ENCODE measurements at places on chromosomes 2 and 18.

DNA sequence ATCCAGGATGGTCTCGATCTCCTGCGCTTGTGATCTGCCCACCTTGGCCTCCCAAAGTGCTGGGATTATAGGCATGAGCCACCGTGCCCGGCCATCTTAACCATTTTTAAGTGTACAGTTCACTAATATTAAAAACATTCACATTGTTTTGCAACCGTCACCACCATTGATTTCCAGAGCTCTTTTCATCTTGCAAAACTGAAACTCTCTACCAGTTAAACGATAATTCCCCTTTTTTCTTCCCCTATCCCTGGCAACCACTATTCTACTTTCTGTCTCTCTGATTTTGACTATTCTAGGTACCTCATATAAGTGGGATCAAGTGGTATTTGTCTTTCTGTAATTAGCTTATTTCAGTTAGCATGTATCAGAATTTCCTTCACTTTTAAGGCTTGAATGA lies 16.8 kb upstream of the NEUROD1 start:
- no peak for DNase-seq

DNA sequence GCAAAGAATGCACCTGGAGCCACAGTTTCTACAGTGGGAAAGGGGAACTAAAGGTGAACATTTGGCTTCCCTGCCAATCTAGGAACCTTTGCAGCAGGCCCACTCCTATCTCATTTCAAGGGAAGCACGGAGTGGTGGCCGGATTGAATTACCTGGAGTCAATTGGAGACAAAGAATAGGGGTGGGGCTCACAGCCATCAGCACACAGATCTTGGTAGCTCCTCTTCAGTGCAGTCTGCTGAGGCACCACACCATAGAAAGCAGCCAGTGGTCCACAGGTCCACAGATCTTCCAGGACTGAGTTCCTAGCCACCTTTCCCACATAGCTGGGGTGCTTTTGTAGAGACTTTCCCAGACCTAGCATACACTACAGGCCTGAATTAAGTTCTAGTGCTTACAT lies 43.5 kb upstream of the NXPH2 start:
- DNase-seq, result no peak

GRCh38 chr2:170361090-170361936 lies 183.4 kb downstream of the MYO3B start:
- DNase-seq, result peak; percentile 13

DNA sequence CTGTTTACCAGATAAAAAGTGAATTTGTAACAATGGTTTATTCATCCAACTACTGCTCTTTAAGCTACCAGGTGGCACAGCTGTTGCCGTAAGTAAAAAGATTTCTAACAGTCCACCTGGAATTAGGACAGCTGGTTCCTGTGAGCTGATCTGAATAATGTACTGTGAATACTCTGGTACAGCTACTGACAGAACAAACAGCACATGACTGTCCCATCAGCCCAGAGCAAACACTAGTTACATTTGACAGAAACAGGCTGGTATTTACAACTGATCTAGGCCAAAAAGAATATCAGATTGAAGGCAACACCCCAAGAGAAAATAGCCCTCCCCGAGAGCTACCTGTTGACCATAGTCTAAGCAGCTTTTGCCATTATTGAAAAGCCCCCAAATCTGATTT lies 840.4 kb downstream of the CPS1 start:
- DNase-seq, result no peak

GRCh38 chr2:102473020-102473419 lies at the start of gene SLC9A4:
SLC9A4 (plus strand) TSS chr2:102473226; CDS start chr2:102473760, 534 bp downstream.
- no peak for DNase-seq

DNA sequence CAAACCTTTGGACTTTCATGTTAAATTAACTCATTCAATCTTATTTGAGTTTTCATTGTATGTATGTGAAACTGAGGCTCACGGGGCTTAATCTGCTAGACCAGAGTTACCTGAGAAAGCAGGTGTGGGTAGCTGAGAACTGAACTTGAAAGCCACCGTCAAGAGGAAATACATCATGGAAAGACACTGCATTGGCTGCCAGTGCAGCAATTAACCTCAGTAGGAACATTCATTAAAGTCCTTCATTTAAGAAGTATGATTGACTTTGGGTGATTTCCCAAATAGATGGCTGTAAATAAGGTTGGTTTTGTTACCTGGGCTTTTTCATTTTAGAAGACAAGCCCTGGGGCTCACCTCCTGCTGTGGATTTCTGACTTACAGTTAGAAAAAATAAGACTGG lies 36.5 kb upstream of the MGAT5 start:
- no peak for DNase-seq

- DNase-seq, result no peak
Measured at GRCh38 chr2:210792000-210792399, 235.6 kb downstream of the CPS1 start.

DNA sequence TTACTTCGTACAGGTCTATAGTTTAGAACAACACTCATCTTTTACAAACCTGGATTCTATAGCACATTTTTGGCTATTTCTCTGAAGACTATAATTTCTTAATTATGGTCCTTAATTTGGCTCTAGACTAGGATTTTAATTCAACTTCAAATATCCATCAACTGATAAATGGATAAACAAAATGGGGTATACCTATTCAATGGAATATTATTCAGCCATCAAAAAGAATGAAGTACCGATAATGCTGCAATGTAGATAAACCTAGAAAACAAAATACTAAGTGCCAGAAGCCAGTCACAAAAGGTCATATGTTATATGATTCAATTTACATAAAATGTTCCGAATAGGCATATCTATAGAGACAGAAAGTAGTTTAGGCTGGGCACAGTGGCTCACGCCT lies 15.2 kb upstream of the RIF1 start:
- DNase-seq, result no peak

DNA sequence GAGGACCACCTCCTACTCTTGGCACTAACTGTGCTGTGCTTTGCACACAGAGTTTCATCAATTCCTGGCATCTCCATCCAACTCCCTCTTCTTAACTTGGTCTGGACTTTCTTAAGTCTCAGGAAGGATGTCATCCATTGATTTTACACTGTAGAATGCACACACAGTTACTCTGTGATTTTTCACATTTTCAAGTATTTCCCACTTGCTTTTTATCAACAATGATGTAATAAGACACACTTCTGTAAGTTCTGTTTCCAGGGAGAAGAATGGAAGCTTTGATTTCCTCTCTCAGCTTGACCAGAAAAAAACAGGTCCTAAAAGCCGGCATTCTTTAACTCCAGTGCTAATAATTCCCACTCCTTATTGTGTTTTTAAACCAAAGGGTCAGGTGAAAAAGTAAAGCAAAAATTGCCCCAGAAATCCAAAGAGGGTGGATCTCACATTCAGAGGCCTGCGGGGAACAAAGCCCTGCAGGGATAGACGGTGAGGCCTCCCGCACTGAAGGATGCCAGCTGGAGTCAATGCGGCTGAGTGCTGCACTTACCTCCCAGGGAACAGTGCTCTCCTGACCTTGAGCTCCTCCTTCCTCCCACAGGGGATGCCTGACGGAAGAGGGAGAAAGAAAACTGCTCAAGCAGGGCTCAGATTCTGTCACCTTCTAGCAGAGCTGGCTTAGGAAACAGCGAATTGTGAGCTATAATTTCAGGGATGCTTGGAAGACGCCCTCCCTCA lies 83.1 kb downstream of the PDCL3 start:
- DNase-seq, result no peak

DNA sequence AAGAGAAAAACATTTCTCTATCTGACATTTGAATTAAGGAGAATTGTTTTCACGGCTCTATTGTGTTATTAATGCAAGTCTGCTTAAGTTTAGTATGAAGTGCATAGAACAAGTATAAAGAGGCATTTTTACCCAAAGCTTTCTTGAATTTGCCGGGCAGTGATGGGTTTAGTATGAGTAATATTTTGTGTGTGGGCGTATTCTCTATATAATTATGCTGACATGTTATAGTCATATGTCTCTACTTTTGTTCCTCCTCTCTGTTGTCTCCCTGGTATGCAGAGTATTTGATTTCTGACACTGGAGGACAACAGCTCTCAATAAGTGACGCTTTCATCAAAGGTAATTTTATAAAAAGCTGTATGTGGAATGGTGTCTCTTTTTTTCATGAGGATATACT lies 45.9 kb downstream of the PIKFYVE start:
- no peak for DNase-seq

DNA sequence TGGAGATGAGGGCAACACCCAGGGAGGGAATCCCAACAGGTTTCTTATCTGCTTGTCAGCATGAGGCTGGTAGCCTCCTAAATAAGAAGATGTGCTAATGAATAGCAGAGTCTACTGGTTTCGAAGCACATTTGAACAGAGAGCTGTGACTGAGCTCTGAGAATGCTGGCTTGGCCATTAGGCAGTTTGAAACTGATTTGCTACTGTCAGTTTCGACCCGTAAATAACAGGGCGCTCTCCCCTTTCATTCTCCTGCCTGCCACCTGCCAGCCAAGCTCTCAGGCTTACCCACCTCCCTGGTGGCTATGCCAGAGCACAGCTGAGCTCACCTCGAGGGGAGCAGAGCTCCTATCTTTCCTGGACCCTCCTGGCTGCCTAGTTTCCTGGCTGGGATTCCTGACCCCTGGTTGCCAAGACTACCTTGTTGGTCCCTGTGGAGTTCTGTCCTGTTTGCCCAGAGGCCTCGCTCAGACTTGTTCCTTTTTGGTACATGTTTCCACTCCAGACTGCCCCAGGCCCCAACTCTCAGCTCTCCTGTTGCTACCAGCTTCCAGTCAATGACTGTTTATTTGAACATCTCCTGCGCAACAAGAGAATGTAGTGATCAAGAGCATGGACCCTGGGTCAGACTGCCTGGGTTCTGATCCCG lies 102.3 kb upstream of the ALPP start:
- DNase-seq, result no peak

DNA sequence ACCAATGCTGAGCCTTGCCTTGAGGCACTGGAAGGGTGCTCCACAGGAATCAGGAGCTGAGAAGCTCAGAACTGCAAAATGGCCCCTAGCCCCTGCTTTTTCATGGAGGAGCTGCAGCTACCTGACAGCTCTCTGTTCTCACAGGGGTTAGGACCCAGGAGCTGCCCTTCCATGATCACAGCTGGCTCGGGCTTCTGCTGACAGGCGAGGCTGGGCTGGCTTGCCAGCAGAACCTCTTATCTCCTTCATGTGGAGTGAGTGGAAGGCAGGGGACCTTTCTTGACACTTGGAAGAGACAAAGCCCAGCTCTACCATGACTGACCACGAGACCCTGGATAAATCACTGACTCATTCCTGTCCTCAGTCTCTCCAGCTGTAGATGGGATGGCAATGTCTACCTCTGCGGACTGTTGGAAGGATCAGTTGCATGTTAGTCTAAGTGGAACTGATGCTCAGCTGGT lies 113.4 kb downstream of the CAPN13 start:
- no peak for DNase-seq

GRCh38 chr2:201432621-201433393 lies 18.5 kb downstream of the TRAK2 start:
- no peak for DNase-seq

- no peak for DNase-seq
Measured at GRCh38 chr18:32405588-32405987, 65.1 kb downstream of the GAREM1 start.

GRCh38 chr2:236981701-236982485 lies 103.8 kb upstream of the COPS8 start:
- no peak for DNase-seq

- no peak for DNase-seq
Measured at GRCh38 chr2:168054657-168055056, 192.7 kb downstream of the STK39 start.

GRCh38 chr2:69151931-69152330 lies 139.0 kb downstream of the ANTXR1 start:
- DNase-seq, result no peak
